ENCODE measurements at places on chromosomes 7 and 10.
A peak's percentile ranks its signal among the peaks of the same experiment; 100 is the strongest.

GRCh38 chr10:91077549-91078071 is 142.9 kb upstream of the PCGF5 start:
- DNase-seq = no peak

DNA sequence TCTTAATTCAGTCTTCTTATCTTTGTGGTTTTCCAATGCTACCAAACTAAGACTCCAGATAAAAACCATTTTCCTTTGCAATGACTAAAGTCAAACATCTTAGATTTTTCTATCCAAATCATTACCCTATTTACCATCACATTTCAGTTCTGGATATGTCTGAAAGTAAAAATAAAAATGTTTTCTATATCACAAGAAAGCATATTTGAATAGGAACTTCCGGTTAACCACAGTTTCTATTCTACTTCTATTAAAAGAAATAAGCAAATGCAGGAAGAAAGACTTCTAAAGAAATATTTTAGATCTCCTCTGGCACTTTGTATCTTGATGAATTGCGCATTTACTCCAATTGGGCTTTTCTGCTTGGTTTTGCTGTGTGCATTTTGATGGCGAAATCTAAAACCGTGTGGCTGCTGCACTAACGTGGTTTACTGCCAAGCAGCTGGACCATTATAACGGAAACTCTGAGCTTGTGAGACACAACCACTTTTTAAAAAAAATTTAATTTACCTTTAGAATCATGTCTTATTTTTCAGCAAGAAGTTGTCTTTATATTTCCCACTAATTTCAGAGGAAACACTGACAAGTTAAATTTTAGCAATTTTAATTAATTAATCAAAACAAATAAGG is 146.1 kb downstream of the VPS50 start:
- DNase-seq = no peak

DNA sequence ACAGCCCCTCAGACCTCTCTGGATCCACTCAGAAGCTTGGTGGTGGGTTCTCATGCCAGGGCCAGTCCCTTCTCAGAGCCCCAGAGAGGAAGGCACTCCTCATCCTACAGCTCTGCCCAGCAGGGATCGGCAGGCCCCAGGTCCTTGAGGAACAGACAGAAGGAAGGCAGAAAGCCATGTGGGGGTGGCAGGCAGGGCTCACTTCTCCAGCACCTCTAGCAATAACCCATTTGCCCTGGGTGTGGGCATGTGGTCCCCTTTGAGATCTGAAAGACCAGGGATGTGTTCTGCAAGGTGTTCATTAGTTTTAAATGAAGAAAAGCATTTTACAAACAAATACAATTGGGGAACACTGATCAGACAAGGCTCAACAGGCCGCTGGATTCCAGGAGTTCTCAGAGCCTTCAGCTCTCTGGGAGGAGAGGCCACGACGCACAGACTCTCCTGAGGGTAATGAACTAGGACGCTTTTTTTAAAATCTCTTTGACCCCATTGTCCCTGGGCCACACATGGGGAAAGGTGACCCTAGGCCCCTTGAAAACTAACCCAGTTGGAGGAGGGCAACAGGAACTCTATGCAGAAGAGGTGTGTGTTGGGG is 40.6 kb downstream of the LDB3 start:
- no peak for DNase-seq

DNA sequence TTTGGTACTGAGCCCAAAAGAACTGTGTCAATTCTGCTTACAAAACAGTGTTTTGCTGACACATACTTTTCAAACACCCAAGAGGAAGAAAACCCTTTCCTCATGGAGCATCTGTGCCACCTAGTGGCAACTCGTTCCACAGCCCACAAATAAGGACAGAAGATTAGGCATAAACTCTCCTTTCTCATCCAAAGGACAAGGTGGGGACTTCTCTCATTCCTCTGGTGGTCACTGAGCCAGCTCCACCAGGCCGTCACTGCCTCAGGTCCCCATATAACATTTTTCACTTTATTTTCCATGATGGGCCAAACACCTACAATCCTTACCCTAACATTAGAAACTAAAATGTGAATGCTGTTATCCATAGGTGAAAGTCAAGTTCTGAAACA is 76.9 kb downstream of the RNF216 start:
- peak; percentile 73 for DNase-seq

DNA sequence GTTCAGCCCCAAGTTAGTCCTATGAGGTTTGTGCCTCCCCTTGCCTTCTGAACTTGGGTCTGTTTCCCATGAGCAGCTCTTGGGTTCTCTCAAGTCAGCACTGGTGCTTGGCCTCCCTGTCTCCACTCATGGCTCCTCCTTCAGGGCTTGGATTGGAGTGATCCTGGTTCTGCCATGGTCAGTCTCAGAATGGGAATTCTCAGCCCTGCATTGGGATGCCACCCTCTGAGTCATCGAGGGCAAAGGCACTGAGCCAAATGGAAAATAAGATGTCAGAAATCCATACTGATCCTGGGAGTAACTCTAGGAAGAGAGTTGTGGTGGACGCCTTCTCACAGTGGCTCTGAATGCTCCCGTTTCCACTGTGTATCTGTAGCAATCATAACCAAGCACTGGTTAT is 233.4 kb upstream of the HABP2 start:
- DNase-seq = no peak

- no peak for DNase-seq
Observed at GRCh38 chr10:70277396-70278030, 6.3 kb downstream of the NPFFR1 start.

DNA sequence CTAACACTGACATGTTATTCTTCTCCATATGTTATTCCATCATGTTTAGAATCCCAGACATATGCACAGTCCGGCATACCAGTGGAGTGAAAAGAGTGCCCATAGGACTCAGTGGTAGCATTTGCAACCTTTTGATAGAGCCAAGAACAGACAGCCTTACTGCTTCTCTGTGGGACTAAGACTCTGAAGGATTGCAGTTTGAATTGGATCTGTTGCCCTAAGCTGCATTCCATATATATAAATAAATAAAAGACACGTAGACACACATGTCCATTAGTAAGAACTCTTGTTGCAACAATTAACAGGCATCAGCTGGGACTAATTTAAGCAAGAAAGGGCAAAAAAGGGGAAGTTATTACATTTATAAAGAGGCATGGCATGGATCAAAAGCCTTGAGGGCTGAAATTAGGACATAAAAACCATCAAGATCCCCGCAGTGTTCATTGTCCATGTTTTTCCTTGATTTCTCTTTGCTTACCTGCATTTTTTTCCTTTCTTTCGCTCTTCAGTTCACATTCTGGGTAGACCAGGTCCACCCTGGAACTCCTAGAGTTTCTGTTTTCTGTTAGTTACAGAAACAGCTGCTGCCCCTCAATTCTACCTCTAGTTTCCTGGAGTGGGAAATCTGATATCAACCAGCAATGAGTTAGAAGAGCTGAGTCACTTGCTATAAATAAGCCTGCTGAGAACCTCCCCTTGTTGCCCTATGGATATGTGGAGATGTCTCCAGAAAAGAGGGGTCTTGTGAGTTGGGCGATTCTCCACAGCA is 132.4 kb downstream of the SORCS1 start:
- no peak for DNase-seq

- no peak for DNase-seq
Observed at GRCh38 chr7:70704831-70705346, 427.1 kb upstream of the GALNT17 start.

- no peak for DNase-seq
Observed at GRCh38 chr10:48902096-48902495, 37.5 kb downstream of the LRRC18 start.

DNA sequence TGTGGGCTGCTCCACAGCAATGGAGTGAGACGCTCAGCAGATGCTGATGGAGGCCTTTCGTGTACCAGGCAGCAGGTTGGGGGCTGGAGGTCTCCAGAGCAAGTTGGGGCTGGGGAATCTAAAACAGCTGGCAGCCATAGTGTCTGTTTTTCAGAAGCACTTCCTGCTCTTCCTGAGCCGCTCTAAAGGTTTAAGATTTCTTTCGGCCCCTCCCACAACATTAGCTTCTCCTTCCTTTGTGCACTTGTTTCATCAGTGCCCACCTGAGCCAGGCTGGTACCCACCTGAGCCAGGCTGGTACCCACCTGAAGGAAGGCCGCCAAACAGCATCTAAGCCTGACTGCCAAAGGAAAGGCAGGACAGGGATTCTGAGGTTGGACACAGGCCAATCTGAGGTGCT is 18.4 kb upstream of the WAPL start:
- DNase-seq = no peak

- DNase-seq = no peak
Observed at GRCh38 chr10:91652364-91652763, 19.5 kb upstream of the PPP1R3C start.

GRCh38 chr10:21614000-21614399 is 80.0 kb downstream of the MLLT10 start:
- no peak for DNase-seq

DNA sequence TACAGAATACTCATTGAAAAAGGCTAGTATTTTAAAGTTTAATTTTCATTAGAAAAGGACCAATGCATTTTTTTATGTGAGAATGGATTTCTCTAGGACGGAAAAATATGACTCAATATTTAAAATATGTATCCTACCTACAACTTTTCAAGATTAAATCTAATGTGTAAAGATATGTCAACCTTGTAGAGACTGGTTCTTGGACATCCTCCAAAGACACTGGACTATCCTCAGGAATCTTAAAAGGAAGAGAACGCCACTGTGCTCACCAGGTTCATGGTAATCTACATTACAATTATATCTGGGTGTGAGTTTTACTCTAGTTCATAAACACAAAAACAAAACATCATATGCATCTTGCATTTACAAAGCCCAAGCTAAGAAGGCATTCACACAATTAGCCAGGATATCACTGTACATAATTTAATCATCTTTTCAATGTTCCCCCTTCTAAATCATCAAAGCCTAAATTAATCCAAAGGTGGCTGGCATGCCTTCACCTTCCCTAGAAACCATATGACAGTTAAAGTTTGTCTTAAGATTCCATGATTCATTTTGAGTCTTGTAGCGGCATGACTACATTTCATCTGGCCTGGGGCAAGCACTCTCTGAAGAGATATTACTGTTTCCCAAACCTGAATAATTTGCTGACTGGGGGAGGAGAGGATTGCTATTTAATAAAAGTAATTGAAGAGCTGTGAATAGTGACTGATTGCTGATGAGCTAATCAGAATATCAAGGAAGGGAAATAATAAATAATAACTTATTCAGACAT is 12.0 kb downstream of the SGCE start:
- DNase-seq = no peak

GRCh38 chr7:121266307-121266894 is 62.4 kb upstream of the WNT16 start:
- no peak for DNase-seq

DNA sequence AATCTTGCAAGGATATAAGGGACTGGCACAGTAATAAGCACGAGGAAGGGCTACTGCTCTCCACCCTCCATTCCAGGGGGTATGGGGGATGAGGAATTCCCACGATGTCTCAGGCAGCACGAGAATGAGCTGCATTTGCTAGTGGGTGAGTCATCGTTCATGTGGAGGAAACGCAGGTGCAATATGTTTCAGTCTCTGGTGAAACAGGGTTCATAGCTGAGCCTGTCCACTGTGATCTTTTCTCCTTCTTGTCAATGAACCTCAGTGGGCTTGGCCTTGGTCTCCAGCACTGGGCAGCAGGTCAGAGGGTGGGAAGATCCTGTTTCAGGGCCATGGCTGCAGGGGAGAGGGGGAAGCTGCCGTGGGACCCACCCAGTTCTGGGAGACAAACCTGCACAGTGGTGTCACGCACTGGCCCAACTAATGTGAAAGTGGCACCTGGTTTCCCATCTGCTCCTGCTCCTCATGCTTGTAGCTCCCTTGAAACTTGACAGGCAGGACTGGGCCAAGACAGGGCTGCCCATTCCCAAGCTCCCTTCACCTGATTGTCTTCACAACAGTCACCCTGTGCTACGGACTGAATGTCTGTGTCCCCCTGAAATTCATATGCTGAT is 181.9 kb downstream of the USP6NL start:
- no peak for DNase-seq

- DNase-seq = no peak
Observed at GRCh38 chr7:151506901-151507382, 12.8 kb downstream of the RHEB start.

- no peak for DNase-seq
Observed at GRCh38 chr10:128870830-128871597, 596.0 kb upstream of the MGMT start.

DNA sequence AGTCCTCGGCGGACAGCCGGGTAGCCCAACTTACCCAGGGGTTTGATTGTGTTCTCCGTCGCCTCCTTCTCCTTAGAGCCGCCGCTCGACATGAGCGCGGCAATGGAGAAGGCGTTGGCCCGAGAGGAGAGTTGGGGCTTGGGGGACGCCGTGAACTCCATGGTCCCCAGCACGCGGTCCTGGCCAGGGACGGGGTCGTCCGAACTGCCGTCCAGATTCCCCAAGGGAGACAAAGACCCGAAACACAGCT is 515 bp downstream of the TBX20 start:
- DNase-seq = no peak

DNA sequence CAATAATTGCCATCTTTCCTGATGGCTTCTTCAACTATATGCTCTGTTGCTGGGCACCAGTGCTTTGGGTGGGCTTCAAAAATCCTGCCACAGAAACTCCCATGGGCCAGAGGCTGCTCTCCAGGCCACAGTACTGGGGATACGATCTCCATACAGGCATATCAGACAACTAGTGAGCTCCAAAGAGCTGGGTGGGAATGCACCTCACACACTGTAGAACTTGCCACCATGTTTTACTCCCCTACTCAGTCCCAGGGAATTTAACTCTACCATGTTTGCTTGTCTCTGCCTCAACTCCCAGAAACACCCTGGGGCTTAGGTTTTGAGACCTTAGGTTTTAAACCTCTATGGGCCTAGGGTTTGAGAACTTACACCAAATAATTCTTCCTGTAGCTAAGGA is 20.5 kb upstream of the TRUB1 start:
- no peak for DNase-seq

- DNase-seq = no peak
Observed at GRCh38 chr10:128630787-128631252, 504.6 kb upstream of the MKI67 start.
